ENCODE measurements at places on chromosomes 3 and 15.

GRCh38 chr3:159266779-159267178 lies 464.9 kb downstream of the MFSD1 start:
- no peak for DNase-seq

DNA sequence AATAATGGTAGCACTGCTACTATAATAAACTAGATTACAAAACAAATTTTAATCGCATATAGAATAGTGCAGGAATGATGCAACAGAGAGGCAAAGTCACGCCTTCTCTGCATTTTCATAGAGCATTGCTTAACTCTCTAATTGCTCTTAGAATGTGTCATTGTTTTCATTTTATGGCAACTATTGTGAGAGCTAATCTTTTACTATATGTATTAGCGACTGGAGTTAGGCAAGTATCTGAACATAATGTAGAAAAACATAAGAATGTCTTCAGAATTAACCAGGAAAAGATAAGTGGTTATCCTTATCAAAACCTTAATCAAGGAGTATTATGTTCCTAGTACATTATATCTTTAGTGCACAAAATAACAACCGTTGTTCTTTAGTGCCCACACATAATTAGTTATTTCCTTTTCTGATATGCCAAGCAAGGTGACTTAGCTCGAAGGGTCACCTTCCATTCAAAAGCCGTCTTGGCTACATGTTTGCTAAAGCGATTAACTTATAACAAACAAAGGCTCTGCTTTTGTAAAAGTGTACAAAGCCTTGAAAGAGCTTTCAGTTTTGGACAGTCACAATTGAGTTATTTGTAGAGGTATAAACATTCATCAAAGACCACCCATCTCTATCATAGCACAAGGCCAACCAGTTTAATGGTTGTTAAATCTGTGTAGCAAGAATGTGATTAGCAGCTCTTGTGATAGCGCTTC lies 1328.9 kb downstream of the ROBO2 start:
- DNase-seq = no peak

DNA sequence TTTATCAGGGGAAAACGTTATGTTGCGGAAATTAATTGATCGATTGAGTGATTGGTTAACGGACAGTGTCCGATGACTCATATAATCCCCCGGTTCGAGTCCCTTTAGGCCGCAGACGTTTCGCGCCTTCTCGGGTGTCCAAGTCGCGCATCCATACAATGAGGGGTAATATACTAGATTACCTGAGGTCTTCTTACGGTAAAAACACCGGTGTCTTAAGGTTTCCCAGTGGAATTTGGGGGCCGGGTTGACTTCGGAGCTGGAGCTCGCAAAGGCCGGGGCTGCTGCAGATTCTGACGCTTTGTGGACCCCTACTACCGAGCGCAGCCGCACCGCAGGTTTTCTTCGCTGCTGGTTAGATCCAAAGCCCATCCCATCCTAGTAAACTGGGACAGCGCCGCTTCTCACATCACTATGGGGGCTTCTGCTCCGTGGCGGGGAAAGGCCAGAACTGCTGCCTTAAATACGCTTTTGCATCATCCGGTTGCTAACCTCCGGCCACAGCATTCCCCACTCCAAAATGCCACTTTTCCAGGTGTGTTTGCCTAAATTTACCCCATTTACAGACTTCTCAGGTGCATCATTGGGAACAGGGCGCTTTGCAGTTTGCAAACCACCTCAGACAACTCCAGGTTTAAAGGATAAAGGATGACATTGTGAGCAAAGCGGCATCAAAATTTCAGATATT lies 858 bp upstream of the SACM1L start:
- no peak for DNase-seq

- DNase-seq = no peak
Measured at GRCh38 chr3:96264701-96265100, 549.7 kb upstream of the EPHA6 start.

DNA sequence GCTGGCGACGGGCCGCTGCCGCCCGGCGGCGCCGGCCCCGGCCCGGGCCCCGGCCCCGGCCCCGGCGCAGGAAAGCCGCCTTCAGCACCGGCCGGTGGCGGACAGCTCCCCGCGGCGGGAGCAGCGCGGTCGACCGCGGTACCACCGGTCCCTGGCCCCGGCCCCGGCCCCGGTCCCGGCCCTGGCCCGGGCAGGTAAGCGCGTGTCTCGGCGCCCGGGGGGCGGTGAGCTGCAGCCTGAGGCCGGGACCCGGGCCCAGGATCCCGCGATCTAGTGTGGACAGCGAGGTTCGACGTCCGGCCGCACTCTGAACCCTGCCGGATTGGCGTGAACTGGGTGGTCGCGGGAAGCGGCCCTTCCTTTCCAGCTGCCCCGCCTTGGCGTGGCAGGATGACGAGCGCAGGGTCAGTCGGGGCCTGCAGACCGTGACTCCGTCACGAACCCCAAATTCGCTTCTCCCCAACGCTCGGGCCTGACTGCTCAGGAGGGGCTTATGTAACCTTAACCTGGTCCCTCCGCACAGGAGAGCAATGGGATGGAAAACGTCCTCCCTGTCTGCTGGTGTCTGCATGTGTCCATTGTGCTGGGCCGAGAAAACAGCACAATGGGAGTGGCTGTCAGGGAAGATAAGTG lies 472 bp downstream of the BSN start:
- DNase-seq = no peak
